Activated CD8-positive, alpha-beta T cell treated with anti-CD3 and anti-CD28 coated beads, Interleukin-2, amount 10 ng/mL, durations not matched to agents 7 days and 5 days (primary cell): ENCODE measurements at places on chromosomes 11 and 22.

DNA sequence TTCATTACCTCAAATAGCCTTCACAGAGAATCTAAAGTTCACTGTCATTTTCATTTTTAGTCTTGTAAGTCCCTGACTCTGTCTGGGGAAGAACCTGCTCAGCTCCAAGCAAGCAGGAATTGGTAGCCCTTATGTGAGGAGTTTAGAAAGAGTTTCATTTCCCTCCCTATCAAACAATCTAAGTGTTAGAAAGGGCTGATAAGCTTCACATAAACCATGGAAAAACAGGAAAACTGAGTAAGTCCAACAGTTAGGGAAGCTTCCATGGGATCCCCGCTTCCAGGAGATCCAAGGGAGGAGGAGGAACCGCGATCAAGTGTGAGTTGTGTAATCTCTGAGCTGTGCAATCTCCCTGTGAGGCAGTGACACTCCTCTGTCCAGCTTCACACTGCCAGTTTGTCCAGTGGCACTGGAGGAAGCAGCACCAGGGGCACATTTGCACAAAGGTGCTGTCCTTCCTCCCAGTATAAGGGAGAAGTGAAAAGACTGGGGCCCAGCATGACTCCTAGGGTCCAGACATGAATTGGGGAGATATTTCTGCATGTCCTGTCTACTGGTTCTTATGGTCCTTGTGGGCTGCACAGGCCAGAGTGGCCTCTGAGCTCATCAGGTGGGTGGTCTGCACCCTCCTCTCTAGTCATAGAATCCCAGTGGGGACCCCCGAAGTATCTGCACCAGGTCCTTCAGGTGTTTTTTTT is 4.3 kb downstream of the PRAME start:
- no peak for DNase-seq

DNA sequence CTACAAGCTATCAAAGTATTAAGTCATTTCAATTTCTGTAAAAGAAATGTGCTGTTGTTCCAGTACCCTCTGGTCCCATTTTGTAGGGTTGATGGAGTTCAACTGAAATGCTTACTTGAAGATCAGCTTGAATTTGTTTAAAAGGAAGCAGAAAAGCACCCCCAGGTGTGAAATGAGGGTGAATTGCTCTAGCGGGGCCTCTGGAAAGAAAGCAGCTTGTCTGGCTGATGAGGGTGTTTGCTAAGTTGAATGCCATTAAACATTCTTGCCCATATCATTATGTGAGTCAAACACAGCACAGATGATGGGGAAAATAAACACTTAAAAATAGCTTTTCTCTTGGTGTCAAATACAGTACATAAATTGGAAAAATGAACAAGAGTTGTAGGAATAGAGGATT is 280.3 kb downstream of the RAB38 start:
- no peak for DNase-seq

- DNase-seq: peak; percentile 65
Observed at GRCh38 chr11:62611705-62612365, 740 bp downstream of the EML3 start.

GRCh38 chr11:30510750-30511149 is 75.4 kb downstream of the MPPED2 start:
- no peak for DNase-seq

DNA sequence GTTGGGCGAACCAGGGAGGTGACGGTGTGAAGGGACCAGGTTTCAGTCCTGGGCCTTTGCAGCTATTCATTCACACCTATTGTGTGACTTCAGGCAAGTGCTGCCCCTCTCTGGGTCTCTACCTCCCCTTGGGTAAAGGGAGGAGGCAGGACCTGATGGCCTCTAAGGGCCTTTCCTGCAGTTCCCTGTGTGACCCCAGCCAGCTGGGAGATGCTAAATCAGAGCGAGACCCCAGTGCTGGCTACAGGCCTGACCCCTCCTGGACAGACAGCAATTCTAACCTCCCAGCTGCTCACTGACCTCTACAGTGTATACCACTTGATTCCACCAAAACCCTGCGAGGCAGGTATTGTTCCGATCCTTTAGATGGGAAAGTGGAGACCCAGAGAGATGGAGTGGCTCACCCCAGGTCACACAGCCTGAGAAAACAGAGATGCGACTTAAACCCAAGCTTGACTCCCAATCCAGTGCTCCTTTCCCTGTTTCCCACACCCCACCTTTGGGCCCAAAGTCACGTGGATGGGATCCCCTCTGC is 6.2 kb downstream of the MAFF start:
- DNase-seq: no peak
